ENCODE measurements at places on chromosomes 3 and 15.

GRCh38 chr15:48096813-48097212 lies 24.0 kb upstream of the SLC24A5 start:
- DNase-seq, result no peak

DNA sequence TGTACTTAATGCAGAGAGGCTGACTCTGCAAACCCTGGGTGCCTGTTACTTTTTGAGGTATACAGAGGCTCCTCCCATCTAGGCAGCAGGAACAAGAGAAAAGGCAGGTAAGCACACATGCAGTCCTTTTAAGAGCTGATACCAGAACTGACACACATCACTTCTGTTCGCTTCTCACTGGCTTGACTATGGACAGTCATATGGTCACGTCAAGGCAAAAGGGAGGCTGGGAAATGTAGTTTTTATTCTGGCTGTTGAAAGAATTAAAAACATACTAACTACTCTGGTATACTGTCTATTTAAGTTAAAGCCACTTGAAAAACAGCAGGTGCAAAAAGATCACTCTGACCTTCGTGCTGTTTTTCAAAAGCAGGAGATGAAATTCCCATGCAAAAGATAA lies 218.3 kb downstream of the CTNNB1 start:
- DNase-seq, result no peak

DNA sequence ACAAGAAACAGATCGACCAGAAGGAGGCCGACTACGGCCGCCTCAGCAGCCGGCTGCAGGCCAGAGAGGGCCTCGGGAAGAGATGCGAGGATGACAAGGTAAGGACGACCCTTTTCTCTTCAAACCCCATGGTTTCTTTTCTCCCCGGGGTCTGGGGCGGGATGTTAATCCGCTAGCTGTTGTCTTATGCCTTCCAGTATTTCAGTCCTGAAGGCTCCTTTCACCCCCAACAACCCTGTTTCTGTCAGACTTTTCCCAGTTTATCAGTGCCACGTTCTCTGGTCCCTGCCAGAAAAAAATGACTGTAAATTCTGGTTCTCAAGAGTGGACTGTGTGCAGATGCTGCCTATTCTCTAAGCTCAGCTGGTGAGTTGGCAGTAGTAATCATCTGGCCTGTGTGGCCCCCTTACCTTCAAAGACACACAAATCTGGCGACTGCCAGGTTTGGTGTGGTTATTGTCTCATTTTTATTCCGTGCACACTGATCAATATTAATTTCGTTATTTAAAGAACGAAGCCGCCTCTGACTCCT lies 806 bp downstream of the GOLM2 start:
- no peak for DNase-seq

GRCh38 chr3:45143673-45144671 lies 2.2 kb downstream of the CDCP1 start:
- DNase-seq, result no peak

DNA sequence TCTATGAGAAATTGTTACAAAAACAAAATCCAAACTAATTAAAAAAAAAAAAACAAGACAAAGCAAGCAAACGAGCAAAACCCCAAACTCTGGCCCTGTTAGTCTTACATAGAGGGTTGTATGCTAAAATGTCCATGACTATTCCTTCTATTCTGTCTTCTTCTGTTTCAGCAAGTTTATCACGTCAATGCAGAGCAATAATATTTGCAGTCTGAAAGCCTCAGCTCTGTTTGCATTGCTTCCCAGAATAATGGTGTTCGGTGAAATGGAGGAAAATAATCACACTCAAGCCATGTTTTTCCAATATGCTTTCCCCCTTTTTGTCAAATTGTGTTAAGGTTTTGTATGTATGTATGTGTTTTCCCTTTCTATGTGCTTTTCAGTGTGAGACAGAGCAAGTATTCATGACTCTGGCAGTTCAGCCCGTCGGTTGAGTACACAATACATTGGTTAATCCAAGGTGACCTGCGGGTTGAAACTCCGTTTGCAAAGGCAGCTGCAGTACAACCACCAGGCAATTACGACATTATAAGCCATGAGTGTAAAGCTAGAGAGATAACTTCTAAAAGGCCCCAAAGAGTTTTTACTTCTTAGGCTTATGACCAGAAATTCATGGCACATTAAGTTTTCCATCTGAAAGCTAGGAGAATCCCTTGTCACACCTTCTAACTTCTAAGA lies 34.9 kb upstream of the MAGI1 start:
- no peak for DNase-seq

DNA sequence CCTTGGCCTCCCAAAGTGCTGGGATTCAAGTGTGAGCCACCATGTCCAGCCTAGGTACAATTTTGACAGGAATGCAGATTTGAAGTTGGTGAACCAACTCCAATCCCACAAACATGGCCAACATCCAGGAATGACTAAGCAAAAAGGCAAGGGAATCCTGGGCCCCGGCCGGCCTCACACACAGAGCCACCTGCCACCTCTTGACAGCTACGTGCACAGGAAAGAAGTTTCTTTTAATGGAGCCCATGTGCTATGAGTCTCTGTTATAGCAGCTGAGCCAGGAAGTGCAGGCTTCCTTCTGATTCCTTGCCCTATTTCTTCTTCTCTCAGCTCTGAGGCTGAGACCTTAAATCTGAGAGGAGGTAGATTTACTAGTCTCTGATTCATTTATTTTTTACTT lies 8.8 kb downstream of the TMEM40 start:
- no peak for DNase-seq

DNA sequence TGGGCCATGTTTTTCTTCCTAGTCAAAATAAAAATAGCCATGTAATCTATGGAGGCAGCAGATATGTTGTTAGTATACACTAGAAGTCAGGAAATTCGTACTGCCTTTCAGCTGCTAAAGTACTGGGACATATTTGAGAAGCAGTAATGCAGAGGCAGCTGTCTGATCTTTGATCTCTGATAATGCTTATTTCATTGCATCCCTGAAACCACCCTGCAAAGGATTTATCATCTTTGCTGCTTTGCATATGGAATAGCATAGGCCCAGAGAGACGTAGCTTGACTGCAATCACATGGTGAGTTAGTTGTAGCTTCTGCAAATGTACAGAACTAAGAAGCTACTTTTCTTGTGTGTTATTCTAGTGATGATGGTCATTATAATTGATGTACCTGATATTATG lies 52.4 kb downstream of the RBM6 start:
- no peak for DNase-seq

DNA sequence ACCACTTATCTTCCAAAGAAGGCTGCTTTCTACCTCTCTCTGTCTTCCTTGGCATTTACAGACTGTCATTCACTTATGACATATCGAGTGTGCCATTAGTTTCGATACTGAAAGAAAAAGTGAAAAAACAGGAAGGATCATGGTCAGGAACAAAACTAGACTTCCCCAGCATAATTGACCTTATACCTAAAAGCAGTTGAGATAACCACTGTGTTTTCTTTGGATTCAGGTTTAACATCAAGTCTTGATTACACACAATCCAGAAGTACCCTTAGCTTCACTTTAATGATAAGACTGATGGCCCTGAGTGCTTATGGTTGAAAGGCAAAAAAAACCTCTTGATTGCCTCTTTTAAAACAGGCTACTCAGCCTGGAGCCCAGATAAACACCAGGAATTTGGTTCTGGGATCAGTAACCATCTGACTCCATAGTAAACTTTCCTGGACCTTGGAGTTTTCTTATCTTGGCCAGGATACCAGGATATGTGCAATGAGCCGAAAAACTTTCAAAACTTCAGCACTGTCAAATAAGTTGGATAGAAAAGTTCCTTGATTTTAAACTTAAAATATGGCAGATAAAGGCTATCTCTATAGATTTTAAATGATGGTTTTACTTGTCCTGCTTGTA lies 5.0 kb upstream of the UACA start:
- DNase-seq, result no peak

- DNase-seq, result no peak
Observed at GRCh38 chr3:156811089-156811862, 14.9 kb upstream of the LEKR1 start.

DNA sequence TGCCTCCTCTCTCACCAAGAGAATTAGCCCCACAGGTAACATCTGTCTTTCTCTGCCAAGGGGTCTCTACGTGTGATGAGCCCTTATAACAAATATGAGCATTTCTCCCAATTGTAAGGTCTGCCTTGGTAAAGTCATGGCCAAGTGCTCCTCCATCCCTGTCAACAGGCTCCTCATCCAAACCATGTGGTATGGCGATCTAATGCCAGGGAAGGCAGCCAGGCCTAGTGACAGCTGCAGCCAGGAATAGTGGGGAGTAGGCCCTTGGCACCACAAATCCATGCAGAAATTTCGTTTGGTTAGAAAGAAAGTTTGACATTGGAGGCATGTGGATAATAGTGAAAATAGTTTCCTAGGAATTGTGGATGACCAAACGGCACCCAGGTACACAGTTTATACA lies 4.7 kb upstream of the LRTM1 start:
- no peak for DNase-seq

GRCh38 chr15:41891946-41892345 lies 1.9 kb downstream of the SPTBN5 start:
- DNase-seq, result no peak

GRCh38 chr3:152331018-152331541 lies 62.4 kb downstream of the MBNL1 start:
- DNase-seq, result no peak

- DNase-seq, result no peak
Observed at GRCh38 chr3:38689346-38689745, 39.9 kb upstream of the SCN5A start.

DNA sequence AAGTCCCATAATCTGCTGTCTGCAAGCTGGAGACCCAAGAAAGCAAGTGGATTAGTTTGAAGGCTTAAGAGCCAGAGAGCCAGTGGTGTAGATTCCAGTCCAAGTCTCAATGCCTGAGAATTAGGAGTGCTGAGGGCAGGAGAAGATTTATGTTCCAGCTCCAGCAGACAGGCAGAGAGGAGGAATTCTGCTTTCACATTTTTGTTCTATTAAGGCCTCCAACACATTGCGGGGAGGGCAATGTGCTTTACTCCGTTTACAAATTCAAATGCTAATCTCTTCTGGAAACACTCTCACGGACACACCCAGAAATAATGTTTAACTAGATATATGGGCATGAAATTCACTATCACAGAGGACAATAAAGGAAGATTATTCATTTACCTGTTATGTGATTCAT lies 54.0 kb downstream of the DPH6 start:
- no peak for DNase-seq

DNA sequence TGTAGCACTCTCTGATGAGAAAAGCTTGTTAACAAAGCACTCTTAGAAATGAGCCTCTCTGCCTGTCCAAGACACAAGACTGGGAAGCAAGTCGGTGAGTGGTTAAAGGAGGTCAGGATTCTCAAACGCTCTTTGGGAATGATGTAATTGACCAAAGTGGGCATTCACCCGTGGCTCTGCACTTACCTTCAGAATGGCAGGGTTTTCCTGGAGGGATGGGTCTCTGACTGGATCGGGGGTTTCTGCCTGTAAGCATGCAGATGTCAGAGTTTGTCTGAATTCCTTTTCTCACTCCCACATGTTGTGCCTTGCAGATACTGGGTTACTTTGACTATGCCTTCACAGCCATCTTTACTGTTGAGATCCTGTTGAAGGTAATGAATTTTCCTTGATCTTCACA lies 106.3 kb downstream of the CHDH start:
- DNase-seq, result no peak

DNA sequence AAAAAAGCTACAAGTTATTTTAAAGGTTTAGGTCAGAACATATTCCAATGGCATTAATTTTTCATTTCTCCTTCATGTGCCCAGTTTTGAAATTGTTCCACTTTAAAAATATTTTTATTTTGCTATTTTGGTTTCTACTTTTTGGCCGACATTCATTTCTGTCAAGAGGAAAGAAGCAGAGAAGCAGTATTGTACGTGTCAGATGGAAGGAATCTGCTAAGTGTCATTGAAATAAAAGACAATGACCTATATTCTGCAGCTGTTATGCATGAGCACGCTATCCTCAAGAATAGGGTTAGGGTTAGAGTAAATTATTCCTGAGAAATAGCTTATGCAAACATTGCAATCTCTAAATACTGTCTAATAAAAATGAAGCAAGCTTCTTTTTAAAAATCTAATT lies 941.7 kb downstream of the TUSC7 start:
- DNase-seq, result no peak

DNA sequence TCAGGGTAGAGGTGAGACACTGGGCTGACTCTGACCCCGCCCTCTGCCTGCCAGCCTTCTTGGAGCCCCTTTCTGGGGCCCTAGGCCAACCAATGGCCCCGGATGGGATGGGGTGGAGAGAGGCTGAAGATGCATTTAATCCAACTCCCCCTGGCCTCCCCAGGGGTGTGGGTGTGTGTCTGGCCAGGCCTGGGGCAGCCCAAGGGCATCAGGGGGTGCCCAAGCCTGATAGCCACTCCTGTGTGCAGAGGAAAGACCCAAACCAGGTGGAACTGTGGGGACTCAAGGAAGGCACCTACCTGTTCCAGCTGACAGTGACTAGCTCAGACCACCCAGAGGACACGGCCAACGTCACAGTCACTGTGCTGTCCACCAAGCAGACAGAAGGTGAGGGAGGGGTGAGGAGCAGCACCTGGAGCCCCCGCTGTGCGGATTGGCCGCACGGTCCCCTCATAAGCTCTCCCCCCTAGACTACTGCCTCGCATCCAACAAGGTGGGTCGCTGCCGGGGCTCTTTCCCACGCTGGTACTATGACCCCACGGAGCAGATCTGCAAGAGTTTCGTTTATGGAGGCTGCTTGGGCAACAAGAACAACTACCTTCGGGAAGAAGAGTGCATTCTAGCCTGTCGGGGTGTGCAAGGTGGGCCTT lies 9.5 kb downstream of the SPINT1 start:
- DNase-seq, result no peak

- DNase-seq, result no peak
Observed at GRCh38 chr3:29026959-29027358, 253.9 kb upstream of the RBMS3 start.

GRCh38 chr3:124097362-124098131 lies 105.6 kb upstream of the ROPN1 start:
- DNase-seq, result no peak

DNA sequence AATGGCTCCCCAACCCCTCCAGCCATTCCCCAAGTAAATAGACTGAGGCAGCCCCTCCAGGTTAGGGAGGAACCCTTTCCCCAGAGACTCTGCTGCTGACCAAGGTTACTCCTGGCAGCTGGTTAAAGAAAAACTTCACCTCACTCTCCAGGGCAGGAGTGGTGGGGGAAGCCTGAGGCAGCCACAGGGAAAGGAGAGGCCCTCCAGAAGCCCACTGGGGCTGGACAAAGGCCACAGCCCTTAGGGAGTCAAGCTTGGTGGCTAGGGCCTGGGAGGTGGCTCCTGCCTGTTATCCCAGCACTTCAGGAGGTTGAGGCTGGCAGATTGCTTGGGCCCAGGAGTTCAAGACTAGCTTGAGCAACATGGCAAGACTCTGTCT lies 923 bp downstream of the ACY1 start:
- no peak for DNase-seq

GRCh38 chr3:150133293-150133692 lies 162.6 kb upstream of the PFN2 start:
- no peak for DNase-seq

DNA sequence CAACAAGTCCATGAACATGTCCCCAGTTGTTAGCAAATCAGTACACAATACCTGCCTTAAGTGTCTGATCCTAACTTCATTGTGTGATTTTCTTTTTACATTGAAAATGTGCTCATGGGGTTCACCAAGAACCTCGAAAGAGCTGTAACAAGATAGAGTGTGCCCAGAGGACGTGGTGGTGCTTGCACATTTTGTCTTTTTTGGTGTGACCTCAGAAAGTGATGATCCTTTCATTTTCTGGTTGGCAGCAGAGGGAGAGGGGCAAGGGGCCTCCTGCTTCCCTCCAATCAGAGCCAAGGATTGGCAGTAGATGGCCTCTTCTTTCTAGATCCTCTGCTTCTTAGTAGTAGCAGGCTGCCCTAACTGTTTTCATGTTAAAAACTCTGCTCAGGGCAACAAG lies 176.4 kb downstream of the OPA1 start:
- DNase-seq, result no peak

GRCh38 chr3:106033654-106034053 lies 164.8 kb upstream of the CBLB start:
- no peak for DNase-seq

Measured in NT2/D1 (cell line).